ENCODE measurements at places on chromosomes 13 and 19.

- DNase-seq = no peak
Measured at GRCh38 chr13:109858319-109858718, 71.9 kb upstream of the IRS2 start.

GRCh38 chr19:616747-617526, 16.4 kb downstream of the POLRMT start:
- no peak for DNase-seq

- no peak for DNase-seq
Measured at GRCh38 chr19:41930926-41931592, 2.8 kb upstream of the ERFL start.

DNA sequence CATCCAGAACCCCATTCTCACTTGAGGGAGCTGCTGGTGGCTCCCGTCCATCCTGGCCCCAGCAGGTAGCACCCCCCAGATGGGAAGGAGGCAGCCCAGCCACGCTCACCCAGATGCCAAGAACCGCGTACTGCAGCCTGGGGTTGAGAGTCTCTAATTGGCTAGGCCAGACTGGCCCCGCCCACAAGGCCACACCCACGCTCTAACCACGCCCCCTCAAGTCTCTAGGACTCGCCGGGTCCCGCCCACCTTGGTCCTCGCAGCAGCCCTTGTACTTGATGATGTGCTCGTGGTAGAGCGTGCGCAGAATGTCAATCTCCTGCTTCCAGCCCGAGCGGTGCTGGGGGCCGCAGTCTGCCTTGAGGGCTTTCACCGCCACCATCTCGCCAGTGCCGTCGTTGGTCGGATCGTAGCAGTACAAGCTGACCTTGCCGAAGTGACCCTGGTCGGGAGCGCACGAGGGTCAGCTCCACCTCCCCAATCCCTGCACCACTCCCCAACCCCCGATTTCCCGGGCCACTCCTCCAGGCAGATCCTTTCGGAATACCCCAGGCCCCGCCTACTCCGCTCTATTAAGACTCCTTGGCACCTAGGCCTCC, 14.5 kb upstream of the ICAM3 start:
- DNase-seq = no peak

GRCh38 chr13:56530096-56530495, 610.6 kb upstream of the PRR20A start:
- no peak for DNase-seq

DNA sequence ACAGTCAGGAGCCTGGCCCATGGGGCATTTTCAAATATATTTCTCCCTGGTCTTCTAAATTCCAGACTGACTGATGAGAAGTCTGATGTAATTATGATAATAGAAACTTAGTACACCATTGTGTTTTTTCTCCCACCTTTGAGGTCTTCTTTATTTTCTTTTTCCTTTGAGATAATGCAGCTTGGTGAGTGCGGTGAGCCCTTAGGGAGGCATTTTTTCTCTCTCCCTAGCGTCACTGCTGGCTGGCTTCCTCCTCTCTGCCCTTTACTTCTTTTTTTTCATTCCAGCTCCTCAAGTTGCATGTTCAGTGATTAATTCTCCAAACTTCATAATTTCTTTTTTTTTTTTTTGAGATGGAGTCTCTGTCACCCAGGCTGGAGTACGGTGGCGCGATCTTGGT, 12.8 kb upstream of the CDC42EP5 start:
- no peak for DNase-seq

DNA sequence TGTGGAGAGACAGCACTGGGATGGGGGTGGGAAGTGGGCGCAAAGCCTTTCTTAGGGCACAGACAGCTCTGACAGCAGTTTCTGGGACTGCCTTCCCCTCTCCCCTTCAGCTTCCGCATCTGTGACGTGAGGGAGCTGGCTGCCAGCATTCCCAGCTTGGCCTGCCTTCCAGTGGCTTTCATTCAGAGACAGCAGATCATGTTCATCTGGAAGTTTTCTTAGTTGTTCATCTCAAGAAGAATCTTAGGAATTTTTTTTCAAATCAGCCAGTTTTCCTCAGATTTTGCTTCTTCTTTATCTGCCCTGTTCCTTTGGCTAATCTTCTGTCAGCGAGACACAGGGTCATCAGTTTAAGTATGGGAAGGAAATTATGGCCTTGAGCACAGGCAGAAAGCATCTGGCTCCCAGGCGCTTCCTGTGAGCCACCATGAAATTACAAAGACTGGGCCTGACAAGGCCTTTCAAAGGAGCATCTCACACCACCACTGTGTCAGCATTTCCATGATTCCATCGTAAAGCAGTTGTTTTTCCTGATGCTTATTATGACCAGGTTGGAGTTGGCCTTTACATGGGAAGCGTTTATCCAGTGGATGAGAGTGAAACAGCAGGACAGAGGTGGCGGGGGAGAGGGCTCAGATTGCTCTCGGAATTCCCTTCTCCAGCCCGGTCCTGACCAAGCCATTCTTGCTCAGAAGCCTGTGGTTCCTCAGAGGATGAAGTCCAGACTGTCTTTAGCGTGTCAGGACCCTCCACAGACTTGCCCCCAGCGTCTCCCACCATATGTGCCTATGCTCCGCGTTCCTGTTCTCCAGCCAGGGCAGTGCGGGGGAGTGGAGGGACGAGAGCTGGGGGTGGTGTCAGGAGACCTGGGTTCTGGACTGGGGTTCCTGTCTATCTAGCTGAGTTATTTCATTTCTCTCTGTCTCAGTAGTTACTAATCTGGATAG, 43.6 kb downstream of the ARHGAP35 start:
- DNase-seq = no peak

- DNase-seq = no peak
Measured at GRCh38 chr19:56670401-56670960, 1.1 kb downstream of the ZNF835 start.

- peak; percentile 57 for DNase-seq
Measured at GRCh38 chr19:46288896-46289588, 7.8 kb upstream of the HIF3A start.

- DNase-seq = no peak
Measured at GRCh38 chr19:53989600-53990533, 1.6 kb upstream of the CACNG6 start.

- no peak for DNase-seq
Measured at GRCh38 chr13:47251771-47252170, 354.9 kb upstream of the HTR2A start.

DNA sequence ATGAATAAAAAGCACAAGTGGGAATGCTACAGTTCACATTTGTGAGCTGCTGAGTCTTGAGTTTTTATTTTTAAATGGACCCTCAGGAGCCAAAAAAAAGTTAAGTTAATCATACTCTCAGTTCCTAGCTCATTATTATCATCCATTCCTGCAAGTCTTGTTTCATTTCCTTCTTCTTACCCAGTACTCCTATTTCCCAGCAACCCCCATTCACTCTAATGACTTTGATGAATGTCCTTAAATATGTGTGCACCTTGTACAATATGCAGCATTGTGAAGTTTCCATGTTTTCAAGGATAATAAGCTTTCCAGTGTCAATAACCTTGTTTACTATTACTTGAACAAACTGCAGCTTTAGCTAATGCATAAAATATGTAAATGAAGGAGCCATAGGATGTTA, 366.2 kb downstream of the DCT start:
- no peak for DNase-seq

DNA sequence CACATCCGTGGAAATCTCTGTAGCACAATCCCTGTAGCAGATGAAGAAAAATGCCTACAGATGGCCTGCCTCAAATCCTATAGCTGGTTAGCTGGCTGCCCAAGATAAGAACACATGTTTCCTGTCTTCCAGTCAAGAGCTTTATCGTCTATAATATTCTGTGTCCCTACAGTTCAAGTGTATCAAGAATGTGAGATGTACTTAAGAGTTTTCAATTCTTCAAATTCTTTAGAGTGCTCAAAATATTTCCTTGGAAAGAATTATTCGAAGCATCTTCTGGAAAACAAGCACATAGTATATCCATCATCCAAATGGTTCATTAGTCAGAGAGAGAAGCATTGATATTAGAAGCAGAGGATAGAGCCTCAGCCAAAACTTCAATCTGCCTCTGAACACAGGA, 239.8 kb downstream of the COG6 start:
- DNase-seq = no peak

DNA sequence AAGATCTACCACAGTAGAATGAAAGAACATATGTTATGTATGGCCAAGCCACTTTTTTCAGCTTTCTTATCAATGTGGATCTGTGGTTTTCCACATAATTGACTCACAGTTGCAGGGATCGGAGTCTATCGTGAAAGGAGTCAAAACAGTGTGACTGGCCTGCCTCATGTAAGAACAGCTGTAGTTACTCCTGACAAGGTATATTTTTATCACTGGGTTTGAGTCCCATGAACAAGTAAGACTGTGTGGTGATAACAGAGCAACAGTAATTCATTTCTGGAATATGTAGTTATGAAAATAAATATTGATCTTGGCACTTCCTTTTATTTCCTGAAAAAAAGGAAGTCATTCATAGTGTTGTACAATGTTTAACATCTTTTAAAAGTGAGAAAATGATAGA, 416.6 kb downstream of the KLF12 start:
- DNase-seq = no peak

DNA sequence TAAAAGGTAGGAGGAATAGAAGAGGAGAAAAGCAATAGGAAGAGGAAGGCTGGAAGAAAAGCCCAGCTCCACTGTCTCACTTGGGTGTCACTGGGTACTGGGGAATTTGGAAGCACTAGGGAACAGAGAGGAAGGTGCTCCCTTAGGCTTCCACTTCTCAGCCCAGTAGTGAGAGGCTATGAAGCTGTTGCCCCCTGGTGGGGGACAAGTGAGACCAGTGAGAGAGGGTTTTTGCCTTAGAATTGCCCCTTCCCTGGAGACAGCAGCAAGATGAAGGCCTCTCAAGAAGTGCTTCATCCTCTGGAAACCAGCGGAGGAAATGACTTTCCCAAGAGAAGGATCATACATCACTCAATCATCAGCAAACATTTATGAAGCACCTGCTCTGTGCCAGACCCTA, 4.7 kb upstream of the ZNF606 start:
- DNase-seq = no peak

GRCh38 chr13:102977471-102977870, 88.7 kb downstream of the SLC10A2 start:
- peak; percentile 40 for DNase-seq

GRCh38 chr13:67643516-67644055, 413.4 kb upstream of the PCDH9 start:
- DNase-seq = no peak

- no peak for DNase-seq
Measured at GRCh38 chr19:8212212-8212611, 3.0 kb downstream of the CERS4 start.

DNA sequence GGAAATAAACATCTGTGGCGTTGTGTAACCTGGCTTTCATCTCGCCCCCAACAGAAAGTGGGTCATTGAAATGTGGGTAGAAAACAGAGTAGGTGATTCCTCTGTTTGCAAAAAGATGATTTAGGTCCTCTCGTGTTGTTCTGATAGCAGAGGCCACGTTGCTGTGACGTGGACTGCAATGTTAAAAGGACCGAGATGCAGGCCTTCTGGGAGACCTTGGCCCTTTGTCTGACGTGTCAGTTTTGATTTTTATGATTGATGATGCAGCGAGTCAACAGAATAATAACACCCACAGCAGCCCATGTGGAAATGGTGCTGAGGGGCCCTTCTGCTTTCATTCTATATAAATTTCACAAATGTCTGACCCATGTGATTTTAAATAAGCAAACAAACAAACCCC, 68.9 kb downstream of the FGF9 start:
- no peak for DNase-seq

DNA sequence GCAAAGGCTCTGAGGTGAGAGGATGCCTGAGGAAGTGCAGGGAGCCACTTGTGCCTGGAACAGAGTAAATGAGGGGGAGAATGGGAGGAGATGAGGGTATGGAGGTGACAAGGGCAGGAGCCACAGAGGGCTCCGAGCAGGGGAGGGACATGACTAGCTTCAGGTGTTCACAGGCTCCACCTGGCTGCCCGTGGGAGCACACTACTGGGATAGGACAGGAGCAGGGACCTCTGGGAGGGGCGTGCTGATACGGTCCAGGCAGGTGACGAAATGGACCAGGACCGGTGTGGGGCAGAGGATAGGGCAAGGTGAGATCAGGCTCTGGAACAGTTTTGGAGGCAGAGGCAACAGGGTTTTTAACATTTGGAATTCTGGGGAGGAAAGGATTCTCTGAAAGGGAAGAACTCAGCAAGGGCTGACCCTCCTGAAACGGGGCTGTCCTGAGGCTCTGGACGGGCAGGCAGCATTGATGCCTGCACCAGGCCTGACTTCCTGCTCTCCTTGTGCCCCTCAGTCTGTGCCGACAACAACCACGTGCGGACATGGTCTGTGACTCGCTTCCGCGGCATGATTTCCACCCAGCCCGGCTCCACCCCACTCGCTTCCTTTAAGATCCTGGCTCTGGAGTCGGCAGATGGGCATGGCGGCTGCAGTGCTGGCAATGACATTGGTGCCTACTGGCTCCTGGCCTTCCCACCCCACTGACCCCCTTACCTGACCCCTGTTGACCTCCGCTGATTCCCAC, 11.6 kb downstream of the SHKBP1 start:
- no peak for DNase-seq
